Fibroblast of skin of scalp (primary cell): ENCODE measurements at places on chromosomes 16 and 17.
A peak's percentile ranks its signal among the peaks of the same experiment; 100 is the strongest.

DNA sequence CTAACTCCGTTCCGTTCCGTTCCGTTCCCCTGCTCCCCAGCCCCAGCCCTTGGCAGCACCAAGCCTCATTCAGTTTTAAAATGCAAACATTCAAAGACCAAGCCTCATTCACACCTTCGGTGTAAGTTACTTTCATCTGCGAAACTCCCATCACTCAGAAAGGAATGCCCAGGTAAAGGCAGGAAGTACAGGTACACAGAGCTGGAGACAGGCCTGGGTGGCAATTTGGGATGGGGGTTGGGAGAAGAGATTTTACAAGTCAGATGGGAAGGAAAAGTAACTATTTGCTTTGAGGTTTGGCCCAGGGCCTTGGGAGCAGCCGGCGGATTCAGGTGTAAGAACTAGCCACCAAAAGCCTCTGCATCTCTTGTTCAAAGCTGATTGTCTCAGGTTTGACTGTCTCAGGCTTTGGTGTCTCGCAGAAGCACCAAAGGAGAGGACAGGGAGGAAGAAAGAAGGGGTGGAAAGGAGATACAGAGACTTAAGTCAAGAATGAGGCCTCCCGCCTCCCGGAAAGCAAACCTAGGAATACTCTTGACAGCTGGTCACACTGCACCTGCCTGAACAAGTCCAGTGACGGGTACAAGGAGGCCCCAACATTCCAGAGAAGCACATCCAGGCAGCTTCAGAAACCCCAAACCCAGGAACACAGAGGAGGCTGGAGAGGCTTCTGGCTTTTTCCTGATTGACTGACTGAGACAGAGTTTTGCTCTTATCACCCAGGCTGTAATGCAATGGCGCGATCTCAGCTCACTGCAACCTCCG, 54.7 kb downstream of the NXN start:
- no peak for DNase-seq

DNA sequence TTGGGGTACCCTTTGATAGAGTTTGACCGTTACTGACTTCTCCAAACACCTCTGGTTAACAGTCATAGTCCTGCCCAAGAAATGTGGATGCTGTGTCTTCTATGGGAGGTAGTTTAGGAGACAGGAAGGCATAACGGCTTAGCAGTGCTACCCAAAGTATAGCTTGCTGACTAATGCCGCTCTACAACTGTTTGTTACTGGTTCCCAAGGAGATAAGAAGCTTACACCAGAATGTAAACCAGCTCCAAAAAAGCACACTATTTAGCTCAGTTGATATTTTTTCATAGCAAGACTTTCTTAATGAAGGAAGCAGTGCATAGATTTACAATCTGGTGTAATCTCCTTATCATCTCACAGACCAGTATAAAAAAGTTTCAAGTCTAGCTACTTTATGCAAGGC, 95.7 kb downstream of the HS3ST3B1 start:
- DNase-seq, result peak; percentile 15

DNA sequence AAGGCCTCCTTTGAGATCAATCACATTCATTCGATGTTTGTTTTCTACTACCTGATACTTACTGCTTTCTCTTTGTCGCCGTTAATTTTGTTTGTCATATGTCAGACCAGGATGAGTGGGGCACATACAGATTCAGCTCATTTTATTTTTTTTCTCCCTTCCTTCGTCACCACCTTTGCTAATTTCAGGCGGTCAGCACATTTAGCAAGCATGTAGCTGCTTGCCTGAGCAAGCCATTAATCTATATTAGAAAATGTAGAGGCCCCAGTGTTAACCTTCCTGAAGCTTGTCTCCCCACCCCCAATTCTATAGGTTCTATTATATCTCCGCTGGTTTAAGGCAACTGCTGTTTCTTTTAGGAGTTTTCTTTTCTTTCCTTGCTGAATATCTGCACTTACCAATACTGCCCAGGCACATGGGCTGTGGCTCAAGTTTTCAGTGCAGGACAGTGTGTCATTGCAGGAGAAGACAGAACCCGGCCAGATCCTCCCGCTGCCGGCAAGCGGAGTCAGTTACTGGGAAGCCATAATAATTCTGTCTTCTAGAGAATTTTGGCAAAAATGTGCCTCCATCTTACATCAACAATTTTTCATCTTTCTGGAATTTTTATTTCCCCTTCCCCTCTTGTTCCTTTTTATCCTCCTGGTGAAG, 714.3 kb downstream of the WWOX start:
- no peak for DNase-seq

GRCh38 chr16:68265078-68265920, 973 bp downstream of the SLC7A6 start:
- peak; percentile 79 for DNase-seq

- DNase-seq, result peak; percentile 17
Measured at GRCh38 chr16:50396761-50397535, 28.2 kb upstream of the BRD7 start.

DNA sequence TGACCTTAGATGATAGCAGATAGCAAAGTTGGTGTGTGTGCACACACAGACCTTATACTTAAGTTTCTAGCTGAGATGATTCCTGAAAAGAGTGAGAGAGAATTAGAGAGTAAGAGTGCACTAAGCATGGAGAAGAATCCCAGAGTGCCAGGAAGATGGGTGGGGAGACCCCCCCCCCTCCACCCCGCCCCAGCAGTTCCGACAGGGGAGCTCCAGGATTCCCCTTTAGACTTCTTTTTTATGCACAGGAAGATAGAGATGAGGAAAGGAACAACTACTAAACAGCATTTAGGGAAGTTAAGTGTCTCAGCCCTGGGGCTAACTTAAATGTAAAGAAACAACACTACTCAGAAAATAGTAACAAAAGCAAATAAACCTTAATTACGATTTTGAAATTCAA, 878.0 kb upstream of the GOT2 start:
- DNase-seq, result no peak

DNA sequence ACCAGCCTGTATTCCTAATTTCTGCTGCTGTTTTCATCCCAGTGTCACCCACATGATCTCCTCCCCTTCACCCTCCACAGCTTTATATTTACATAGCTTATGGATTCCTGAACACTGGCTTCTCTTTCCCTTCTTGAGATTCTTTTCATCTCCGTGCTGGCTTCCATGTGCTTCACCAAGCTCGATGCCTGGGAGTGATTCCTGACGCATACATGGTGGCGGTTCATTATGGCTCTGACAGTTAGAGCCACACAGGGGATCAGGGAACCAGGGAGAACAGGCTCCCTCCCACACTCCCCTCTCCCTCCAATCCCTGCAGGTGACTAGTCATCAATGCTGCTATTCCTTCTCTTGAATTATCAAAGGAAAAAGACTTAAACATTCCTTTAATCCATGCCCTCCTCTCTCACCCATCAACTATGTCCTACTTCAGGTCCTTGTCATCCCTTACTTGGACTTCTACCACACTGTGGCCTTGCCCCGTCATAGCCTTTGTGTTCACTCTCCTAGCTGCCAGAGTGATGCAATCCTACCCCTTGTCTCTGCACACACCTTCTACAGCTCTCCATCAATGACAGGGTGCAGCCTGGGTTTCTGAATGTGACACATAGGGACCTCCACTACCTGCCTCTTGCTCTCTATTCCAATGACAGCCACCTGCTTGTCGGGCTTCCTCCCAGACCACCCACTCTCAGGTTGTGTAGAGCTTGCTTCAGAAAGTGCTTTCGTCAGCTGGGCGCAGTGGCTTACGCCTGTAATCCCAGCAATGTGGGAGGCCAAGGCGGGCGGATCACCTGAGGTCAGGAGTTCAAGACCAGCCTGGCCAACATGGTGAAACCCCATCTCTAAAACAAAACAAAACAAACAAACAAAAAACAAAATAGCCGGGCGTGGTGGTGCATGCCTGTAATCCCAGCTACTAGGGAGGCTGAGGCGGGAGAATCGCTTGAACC, 43.6 kb downstream of the MYH13 start:
- DNase-seq, result no peak

- DNase-seq, result no peak
Measured at GRCh38 chr17:4573669-4574068, 10.7 kb upstream of the SMTNL2 start.

DNA sequence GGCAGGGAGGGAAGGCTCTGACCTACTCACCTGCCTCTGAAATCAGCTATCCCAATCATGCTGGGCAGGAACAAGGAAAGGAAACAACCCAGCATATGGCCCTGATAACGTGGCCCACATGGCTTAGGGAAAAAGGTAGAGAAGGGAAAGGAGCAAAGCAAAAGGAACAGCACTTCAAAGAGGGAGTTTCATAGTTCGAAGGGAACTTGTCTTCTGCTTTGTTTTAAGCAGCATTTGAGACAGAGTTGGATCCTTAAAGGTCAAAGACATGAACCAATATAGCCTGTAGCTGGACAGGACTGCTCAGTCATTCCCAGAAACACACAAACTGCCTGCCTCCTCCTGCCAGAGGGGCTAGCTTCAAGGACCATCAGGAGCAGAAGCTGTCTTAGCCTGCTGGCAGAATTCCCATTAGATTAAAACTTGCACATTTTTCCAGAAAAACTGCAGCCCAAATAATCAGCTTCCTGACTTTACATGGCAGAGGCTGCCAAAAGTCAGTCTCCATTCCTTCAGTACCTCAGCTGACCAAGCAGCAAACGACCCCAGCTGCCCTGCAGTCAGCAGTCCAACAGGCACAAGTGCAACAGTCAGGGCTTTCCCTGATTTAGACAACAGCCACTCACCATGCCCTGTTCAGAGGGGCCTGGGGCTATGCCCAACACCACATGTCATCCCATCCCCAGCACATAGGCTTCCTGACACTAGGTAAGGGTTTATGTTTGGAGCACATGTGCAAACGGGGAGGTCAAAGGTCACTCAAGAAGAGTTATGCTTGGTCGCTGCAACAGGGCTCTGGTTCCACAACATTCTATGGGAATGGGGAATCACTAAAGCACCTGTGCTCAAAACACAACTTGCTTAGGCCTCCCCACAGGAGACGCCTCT, 32.5 kb downstream of the RANBP10 start:
- DNase-seq, result no peak

- peak; percentile 33 for DNase-seq
Measured at GRCh38 chr16:64151990-64152767, 969.7 kb downstream of the CDH11 start.

GRCh38 chr17:32854207-32854606, 22.7 kb downstream of the MYO1D start:
- no peak for DNase-seq

DNA sequence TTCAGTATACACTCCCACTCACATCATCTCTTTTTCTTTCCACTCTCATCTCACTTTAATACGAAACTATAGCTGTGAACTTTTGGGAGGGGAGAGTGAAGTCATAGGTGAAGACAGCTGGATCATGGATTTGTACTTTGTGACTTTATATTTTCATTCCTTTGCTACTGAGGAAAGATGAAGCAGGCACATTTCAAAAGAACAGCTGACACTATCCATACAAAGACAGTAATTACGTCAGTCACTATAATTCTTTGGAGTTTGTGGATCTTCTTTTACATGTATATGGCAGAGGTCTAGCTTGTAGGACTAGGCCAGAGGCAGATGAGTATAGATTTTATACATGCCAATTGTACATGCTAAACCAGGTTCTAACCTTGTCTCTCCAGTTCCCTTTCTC, 346.3 kb downstream of the BCAS3 start:
- DNase-seq, result no peak
